ENCODE measurements at places on chromosomes 11 and 22. TPM values are rescaled to one million over a fixed set of nuclear protein-coding genes. Genes with fewer than 3 reads are reported as not detected.

The TPP1 gene
- polyA plus RNA-seq: 169 TPM

The TCP11L1 gene
- 5.5 TPM for polyA plus RNA-seq

The PATE2 gene
- polyA plus RNA-seq: not detected

The APOA4 gene
- polyA plus RNA-seq: 0.06 TPM

The P2RY6 gene
- polyA plus RNA-seq: 13.0 TPM

The GSTT2B gene
- 8.9 TPM for polyA plus RNA-seq

The CEP164 gene
- 20.1 TPM for polyA plus RNA-seq
